Stimulated activated CD4-positive, alpha-beta T cell treated with anti-CD3 and anti-CD28 coated beads, TNF-alpha, amount 100 ng/mL, for 48 hours (primary cell): ENCODE measurements at places on chromosomes 7 and 10.
A peak's percentile ranks its signal among the peaks of the same experiment; 100 is the strongest.

DNA sequence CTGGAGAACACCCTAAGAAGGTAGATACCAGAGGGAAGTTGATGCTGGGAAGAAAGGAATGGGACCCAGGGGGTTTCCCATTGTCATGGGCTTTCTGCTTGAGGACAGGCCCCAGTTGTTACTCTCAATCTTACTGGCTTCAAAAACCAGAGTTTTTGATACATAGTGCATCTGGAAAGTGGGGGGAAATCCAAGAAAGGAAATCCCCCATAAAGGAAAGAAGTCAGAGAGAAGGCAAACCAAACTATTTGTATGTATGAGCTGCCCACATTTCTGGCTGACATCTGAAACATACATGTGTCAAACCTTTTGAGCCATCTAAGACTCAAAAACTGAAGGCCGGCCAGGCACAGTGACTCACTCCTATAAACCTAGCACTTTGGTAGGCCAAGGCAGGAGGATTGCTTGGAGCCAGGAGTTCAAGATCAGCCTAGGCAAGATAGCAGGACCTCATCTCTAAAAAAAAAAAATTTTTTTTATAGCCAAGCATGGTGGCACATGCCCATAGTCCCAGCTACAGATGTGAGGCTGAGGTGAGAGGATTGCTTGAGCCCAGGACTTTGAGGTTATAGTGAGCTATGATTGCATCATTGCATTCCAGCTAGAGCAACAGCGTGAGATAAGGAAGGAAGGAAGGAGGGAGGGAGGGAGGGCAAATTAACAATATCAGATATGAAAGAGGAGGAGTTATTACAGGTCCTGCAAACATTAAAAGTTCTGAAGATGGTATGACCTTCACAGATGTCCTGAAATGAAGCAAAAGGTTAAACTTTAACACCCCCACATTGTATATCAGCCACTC, 6.7 kb upstream of the COA1 start:
- DNase-seq: peak; percentile 39

DNA sequence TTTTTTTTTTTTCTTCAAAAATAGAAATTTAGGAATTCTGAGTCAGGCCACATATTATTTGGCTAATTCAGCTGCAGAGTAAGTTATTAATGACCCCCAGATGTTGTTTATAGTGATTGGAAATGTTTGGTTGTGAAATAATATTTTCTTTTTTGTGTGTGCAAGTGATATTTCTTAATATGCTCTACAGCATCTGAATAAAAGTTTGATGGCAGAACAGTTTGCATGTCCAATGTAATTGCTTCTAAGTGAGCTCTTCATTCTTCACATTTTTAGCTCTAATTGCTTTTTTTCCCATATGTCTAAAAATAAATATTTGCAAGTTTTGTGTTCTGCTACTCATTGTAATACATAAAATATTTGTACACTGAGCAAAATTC, 116.0 kb downstream of the ARID5B start:
- no peak for DNase-seq

DNA sequence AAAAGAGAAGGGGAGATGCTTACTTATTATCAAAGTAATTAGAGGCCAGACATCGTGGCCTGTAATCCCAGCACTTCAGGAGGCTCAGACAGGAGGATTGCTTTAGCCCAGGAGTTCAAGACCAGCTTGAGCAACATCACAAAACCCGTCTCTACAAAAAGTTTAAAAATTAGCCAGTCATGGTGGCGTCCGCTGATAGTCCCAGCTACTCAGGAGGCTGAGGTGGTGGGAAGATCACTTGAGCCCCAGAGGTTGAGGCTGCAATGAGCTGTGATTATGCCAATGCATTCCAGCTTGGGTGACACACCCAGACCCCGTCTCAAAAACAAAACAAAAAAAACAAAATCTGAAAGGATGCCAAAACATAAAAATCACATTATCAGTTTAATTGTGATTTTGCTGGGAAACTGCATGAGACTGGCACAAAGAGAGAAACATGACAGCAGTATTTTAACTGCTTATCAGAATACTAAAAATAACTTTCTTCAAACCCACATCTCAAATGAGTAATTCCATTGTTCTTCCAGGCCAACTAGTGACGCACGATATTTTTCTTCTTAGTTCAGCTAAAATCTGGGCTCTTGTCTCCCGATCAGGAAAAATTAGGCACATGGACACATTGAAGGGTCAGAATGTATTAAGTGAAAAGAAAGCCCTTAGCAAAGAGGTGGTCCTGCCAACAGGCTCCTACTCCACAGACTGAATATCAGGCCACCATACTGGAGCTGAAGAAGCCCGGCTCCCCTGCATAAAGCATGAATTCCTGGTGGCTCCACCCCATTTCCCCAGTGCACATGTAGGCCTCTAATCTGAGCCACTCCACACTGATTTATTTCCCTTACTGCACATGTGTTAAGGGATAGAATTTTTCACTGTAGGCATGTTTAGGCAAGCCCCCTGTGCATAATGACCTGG, 9.6 kb upstream of the CCM2 start:
- no peak for DNase-seq

DNA sequence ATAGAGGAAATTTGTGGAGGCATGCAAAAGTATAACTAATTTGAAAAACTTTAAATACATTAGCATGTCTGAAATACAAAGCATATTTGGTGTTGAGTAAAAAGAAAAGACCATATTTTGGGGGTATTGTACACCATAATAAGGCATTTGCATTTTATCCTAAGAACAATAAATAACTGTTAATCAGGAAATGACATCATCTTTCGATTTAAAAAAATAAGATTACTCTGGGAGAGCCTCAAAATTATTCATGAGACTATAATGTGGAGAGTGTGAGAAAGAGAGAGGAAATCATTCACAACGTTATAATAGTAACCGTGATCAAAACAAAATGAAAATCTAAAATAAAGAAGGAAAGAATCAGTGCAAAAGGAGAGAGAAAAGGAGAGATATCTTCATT, 712.3 kb upstream of the POT1 start:
- DNase-seq: no peak

- DNase-seq: no peak
Observed at GRCh38 chr10:77547307-77548050, 90.1 kb downstream of the KCNMA1 start.

DNA sequence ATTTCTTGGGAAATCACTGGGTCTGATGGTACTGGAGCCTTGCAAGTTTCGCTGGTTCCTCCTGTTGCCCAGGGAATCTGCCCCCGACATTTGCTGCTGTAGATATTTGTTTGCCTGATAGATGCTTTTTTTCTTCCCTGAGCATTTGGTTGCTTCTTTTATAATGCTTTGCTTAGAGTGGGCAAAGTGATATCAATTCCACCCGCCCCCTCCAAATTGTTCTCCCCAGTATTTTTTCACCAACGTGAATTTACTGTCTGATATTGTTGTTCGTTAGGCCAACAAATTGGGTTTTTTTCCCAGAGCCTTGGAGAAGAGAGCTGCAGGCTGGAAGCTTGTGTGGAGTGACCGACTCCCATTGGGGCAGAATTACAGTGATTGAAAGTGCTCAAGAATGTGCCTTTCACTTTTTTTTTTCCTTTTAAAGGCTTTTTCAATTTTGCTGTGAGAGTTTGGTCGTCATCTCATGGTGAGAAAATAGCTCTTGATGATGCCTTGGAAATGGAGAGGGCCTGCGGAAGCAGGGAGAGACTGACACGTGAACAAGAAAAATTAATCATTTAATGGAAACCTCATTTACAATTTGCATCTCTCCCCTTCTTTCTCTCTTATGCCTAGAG, 2.5 kb downstream of the GRK5 start:
- DNase-seq: no peak

DNA sequence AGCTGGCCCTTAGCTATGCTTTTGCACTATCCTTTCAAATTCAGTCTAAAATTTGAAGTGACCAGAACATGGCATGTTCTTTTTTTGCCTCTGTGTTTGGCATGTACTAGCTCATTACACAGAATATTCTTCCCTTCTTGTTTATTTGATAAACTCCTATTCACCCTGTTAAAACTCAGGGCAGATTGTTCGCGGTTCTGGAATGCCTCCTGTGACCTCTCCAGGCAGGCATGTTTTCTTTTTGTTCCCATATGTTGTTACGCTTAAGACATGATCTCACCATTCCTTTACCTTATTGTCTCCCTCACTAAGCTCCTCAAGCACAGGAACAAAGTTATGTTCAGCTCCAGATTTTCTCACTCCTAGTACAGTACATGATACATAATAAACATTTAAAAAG, 181.7 kb downstream of the CCSER2 start:
- no peak for DNase-seq

GRCh38 chr10:10394933-10395658, 622.6 kb upstream of the CELF2 start:
- no peak for DNase-seq

GRCh38 chr10:102951316-102951715, 33.2 kb downstream of the CNNM2 start:
- no peak for DNase-seq

DNA sequence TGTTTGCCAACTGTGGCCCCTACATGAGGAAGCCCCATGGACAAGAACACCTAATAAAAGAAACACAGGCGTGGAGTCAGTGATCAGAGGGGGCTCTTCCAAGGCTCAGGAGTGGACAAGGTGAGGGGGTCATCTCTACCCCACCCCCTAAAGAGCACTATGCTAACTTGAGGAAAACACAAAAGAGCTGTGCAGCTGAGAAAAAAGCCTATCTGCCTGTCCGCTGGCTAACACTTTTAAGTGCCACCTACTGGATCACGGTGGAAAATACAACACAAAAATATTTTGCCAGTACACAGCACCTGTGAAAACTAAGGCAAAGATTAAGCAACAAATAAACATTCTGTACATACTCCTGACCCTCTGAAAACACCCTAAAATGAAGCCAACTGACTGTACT, 53.1 kb upstream of the COBL start:
- DNase-seq: no peak

GRCh38 chr10:30581779-30582380, 47.7 kb downstream of the LYZL2 start:
- DNase-seq: no peak

- no peak for DNase-seq
Observed at GRCh38 chr7:123652406-123652805, 3.3 kb upstream of the LMOD2 start.

GRCh38 chr10:4590807-4591206, 235.2 kb upstream of the AKR1E2 start:
- no peak for DNase-seq

DNA sequence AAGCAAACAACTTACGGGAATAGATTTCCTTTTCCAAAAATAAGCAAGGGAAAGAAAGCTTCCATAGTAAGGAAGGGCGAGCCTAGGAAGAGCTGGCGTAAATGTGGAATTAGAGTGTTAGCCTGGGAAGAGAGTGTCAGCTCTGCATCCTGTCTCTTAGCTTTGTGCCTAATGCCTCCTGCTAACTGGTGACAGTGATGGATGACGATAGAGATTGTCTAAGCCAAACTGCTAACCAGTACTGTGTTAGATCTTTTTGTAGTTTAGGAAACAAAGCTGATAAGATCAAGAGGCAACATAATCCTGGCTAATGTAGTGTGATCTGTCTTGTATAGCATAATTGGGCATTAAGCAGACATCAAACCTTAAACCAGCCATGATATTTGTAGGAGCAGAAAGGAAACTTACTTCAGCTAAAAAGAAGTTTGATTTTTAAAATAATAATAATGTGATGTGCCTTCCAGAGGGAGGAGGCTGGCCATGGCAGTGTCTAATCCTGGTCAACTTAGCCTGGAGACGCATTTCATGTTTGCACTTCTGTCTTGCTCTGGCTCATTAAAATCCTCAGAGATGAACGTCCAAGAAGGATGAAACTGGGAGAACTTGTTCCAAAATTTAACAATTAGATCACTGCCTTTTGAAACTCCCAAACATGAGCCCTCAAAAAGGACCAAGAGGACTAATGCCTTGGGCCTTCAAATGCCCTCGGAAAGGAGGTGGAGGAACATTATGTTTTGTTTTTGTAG, 85.1 kb downstream of the FAM204A start:
- DNase-seq: no peak

DNA sequence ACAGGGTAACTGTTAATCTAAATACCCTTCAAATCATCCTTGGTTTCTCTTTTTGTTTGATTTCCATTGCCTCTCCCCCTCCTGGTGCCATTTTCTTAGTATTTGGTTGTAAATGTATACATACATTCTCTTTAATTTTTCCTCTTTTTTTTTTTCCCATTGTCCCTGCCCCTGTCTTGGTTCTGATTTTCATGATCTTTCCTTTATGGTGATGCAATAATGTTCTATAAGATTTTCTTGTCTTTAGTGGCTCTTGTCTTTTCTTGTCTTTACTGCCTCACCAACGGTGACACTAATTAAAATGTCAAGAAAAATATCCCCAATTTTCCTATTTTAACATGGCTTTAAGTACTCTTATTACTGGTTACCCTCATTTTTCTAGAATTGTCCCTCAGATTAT, 135.9 kb upstream of the POT1 start:
- no peak for DNase-seq

- no peak for DNase-seq
Observed at GRCh38 chr7:84190016-84190705, 4.4 kb downstream of the SEMA3A start.

DNA sequence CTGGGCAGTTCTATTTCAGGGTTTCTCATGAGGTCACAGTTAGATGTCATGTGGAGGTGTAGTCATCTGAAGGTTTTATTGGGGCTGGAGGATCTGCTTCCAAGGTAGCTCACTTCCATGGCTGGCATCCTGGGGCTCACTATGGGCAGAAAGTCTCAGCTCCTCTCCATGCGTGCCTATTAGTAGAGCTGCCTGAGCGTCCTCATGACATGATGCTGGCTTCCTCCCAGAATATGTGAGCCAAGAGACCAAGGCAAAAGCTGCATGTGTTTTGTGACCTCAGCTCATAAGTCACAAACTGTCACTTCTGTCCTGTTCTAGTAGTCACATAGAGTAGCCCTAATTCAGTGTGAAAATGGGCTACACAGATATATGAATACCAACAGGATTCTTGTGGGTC, 524.4 kb downstream of the SUGCT start:
- DNase-seq: no peak

GRCh38 chr10:77392851-77393250, 244.8 kb downstream of the KCNMA1 start:
- no peak for DNase-seq

- DNase-seq: no peak
Observed at GRCh38 chr10:100823194-100823593, 77.8 kb downstream of the PAX2 start.

DNA sequence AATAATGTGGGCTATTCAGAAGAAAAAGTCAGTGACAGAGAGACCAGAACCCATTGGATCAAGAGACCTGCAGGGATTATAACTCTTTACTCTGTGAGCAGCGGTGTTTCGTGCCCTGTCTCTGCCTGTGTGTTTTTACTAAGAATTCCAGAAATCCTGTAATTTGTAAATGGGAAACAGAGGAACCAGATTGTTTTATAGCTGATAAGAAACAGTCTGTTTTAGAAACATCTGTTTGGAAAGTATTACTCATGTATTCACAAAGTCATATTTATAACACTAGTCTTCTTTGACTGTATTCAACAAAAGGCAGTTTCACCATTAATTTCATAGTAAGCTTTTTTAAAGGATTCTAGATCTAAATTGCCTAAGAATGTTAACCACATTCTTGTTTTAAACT, 30.0 kb upstream of the VDAC2 start:
- DNase-seq: no peak

DNA sequence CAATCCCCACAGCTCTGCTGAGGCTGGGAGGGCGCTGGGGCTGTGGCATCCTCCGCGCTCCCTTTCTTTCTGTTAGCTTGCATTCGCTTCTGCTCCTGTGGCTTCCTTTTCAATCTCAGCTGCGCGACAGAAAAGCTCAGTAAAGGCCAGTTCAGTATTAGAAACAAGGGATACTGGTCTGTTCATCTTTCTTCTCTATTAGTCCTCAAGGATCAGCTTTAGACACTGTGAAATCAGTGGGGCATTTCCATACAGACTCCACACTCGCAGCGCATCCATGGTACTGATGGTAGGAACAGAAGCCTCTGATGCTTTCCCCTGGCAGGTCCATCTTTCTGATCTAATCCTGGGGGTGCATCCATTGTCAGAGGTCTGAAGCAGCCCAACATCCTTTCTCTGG, 163.7 kb downstream of the LYZL1 start:
- DNase-seq: no peak
